ENCODE measurements at places on chromosomes 6 and 20. TPM values are rescaled to one million over a fixed set of nuclear protein-coding genes. Genes with fewer than 3 reads are reported as not detected.
A peak's percentile ranks its signal among the peaks of the same experiment; 100 is the strongest.

PFDN4 gene
- total RNA-seq, result 85.5 TPM

LY6G6D gene
- not detected for total RNA-seq

EPHA7 gene
- total RNA-seq, result 6.8 TPM

GTSF1L gene
- total RNA-seq, result not detected

IYD gene
- not detected for total RNA-seq

UFL1 gene
- 10.0 TPM for total RNA-seq

PSMB9 gene
- total RNA-seq, result 2.9 TPM

GRCh38 chr6:146741609-146742008 lies 142.8 kb downstream of the ADGB start:
- DNase-seq, result no peak

DNA sequence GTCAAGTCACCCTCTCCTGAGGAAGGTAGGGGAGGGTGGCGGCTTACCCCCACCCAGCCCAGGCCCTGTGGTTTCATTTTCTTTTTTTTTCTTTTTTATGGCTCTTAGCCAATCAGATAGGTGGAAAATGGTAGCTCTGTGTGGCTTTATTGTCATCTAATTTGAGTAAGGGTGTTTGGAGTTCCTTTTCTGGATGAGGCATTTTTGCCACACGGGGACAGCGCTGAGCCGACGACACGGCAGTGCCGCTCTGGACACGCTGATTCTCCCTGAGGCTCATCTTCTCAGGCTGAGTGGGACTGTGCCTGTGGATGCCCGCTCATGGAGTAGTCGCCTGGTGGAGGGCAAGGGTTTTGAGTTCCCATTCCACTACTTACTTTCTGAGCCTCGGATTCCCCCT lies 37.6 kb upstream of the ANGPT4 start:
- no peak for DNase-seq

DNA sequence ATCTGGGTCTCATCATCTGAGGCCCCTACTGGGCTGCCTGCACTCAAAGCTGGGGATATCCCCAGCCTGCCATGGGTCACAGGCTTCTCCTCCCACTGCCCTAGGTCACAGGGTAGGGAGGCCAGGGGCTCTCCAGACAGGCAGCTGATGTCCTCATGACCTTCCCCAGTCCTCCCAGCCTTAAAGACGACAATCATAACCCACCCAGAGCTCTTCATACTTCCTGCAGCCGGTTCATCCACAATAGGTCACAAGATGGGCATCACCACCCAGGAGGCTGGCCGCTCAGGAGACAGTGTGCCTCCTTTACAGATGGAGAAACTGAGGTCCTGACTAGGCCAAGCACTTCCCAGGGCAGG lies 15.2 kb downstream of the TFEB start:
- DNase-seq, result no peak

- no peak for DNase-seq
These were observed 38.5 kb upstream of the TGM6 start for GRCh38 chr20:2342243-2342642.

- DNase-seq, result no peak
These were observed at the start of gene CD93 for GRCh38 chr20:23086056-23086566. Gene CD93 (minus strand): TSS chr20:23086324. CDS start chr20:23086192, 132 bp downstream.

GRCh38 chr6:906920-907319 lies 214.0 kb upstream of the EXOC2 start:
- DNase-seq, result no peak

DNA sequence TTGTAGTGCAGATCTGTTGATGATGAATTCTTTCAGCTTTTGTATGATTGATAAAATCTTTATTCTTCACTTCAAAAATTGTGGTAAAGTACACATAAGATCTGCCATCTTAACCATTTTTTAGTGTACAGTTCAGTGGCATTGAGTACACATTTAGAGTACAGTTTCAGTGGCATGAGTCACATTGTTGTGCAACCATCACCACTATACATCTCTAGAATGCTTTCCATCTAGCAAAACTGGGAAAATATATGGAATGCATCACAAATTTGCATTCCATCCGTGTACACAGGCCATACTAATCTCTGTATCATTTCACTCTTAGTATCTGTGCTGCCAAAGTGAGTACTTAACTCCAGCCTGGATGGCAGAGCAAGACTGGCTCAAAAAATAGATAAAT lies 28.7 kb downstream of the SIRPD start:
- no peak for DNase-seq

DNA sequence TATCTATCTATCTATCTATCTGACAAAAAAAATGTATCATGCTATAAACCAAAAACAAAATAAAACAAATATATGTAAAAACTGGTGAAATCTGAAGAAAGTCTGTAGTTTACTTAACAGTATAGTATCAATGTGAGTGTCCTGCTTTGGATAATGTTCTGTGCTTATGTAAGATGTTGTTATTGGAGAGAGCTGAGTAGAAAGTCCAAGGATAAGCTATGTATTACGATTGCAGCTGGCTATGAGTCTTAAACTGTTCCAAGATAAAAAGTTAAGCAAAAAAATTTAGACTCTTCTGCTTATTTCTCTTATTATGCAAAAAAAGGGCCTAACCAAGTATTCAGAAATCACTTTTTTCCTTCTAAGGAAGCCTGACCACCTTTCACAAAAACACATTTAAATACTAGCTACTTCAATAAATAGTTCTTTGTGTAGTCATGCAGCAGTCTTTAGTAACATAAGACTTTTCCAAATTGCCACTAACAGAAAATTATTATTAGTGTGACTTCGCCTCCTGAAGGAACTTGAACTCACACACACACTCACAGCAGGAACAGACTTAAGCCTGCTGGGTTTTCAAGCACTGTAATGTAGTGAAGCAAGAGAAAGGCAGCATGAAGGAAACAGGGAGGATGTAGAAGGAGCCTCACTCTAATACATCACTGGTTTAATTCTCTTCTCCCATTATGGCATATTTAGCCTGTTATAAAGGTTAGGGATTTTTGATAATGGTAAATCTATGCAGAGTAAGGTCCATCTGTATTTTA lies 265.8 kb upstream of the GJE1 start:
- no peak for DNase-seq

DNA sequence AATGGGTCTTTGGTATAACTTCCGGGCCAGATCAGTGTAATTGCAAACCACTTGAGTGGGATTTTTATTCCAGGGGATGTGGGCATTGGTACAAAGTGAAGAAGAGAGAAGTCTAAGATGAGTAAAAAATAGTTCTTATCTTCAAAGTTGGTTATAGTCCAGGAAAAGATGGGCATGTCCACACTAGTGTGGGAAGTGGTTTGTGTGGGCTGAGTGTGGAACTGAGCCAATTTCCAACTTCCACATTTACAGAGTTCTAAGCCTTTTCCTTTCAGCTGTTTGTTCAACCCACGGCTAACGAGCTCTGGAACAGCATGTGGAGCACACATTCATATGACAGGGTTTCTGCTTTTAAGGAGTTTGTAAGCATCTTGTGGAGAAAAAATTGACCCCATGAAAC lies 72.3 kb upstream of the IFNGR1 start:
- DNase-seq, result no peak

DNA sequence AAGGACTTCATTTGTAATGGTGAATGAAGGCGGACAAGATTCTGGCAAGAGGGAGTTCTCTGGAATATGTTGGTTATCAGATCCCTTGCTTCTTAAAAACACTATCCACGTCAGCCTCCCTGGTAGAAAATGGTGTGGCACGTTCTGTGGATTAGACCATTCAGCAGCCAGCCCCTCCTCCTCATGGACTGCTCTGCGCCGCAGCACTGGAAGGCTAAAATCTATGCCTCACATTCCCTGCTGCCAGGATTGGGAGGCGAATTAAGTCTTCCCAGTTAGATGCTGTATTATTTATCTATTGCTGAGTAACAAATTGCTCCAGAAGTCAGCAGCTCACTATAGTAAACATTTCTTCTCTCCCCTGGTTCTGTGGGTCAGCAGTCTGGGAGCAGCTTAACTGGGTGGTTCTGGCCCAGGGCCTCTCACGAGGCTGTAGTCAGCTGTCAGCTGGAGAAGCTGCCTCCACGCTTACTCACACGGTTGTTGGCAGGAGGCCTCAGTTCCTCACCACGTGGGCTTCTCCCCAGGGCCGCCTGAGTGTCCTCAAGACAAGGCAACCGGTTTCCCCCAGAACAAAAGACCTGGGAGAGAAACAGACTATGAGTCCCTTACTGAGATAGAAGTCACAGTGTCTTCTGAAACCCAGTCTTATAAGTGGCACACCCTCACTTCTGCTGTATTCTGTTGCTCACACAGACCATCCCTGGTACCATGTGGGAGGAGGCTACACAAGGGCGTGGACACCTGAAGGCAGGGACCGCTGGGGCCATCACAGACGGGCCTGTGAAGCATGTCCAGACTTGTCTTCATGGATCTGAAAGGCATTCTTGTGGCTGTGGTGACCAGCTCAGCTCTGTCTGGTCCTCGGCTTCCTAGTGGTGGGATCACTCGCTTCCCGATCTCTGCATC lies 101.0 kb downstream of the NRN1 start:
- no peak for DNase-seq

- DNase-seq, result peak; percentile 49
These were observed 12.8 kb upstream of the BPI start for GRCh38 chr20:38290829-38291814.

DNA sequence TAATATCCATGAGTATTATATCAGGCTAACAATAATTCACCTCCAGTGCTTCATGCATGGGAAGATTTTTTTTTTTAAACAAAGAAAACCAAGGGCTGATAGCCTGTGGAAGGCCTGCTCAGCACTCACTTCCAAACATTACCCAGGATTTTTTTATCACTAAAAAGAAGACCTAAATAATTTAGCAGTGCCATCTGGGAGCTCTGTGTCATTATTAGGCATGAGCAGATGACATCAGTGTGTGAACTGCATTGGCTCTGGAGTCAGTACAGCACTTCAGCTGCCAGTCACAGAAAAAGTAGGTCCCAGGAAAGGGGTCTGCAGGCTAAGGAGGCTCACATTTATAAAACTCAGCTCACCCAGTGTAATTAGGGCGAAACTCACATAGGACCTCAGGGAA lies 94.8 kb downstream of the COL21A1 start:
- no peak for DNase-seq

DNA sequence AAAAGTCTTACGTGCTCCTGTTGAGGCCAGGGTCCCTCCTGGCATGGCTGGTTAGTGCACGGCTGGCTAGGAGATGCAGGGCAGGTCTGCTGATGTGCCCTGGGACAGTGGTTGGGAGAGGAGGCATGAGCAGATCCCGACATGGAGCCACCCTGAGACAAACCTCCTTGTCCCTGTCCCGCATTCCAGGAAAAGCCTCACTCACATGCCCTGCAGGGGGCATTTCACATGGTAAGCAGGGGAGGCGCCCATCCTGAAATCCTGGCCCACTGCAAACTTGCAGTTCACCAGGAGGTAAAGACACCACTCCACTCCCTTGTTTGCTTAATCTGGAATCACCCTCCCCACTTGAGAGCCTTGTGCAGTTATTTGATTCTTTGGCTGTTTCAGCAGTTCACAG lies 116.7 kb upstream of the SLC24A3 start:
- peak; percentile 56 for DNase-seq

- no peak for DNase-seq
These were observed 55.2 kb upstream of the TBC1D7 start for GRCh38 chr6:13383328-13384163.

GRCh38 chr6:153074761-153075160 lies 56.3 kb downstream of the RGS17 start:
- DNase-seq, result no peak

DNA sequence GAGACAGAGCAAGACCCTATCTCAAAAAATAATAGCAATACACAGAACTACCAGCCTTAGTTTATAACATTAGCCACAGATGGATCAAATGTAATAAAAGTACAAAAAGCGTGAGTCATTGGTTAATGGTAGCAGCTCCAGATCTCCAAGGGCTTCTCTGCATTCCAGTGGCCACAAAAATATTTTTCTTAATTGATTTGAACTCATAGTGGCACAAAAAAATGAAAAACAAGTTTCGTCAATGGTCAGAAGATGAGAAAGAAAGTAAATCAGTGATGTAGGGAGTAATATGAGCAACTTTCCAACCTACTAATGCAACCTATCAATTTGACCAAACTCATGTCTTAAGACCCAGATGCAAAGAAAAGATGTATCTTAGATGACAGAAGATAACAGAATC lies 79.6 kb downstream of the CEP57L1 start:
- DNase-seq, result no peak

DNA sequence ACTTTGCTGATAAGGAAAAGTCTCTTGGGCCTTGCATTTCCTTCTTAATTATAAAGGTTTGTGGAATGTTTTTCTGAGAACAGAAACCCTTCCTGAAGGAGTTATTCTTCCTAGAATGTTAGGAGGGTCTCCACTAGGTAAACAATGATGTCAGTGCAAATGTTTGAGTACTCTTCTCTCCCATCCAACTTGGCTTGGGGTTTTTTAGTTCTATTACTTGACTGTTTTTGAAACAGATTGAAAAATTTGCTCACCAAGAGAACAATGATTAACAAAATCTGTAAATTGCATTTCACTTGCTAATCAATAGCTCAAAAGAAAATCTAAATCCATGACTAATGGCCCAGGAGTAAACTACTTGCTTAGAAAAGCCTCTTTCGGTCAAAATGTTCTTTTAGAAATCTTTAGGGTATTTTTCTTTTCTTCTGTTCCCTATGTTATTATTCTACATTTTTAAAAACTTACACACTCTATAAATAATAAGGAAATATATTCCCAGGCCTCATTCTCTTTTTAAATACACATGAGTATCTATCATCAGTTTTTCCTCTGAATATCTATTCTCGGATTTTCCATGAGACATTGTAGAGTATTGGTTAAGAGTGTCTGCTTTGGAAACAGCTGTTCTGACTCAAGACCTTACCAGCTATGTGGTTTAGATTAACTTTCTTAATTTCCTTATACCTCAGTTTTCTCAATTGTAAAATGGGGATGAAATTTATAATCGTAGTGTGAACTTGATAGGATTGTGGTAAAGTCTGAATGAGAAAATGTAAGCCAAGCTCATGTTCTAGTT lies 234.2 kb upstream of the CITED2 start:
- DNase-seq, result no peak

DNA sequence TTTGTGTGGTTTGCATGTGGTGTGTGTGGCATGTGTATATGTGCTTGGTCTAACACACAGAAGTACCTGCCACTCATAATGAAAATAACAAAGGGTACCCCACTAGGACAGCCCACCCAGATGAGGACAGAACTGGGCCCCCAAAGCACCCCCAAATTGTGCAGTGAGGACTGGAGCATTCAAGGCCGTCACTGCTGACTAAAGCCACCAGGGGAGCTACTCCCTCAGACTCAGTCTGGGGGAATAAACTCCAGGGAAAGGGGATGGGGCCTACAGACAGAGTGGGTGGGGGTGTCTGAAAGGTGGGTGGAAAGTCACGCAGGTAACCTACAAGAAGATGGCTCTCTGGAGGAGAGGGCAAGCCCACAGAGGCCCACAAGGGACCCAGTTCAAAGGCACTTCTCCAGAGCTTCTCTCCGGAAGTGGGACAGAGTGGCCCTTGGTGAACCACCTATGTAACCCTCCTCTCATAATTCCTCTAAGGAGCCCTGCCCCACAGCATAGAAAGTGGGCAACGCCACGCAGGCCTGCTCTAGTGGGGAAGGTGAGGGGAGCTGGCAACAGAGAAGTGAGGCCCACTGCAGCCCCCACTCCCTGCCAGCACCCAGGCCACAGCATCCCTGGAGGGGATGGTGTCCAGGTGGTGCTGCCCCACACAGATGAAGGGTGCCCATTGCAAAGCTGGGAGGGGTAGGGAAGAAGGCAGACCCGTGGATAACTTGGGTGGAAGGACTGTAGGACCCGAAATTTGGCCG lies 122.8 kb upstream of the MAFB start:
- DNase-seq, result no peak

GRCh38 chr6:105492706-105493673 lies 90.1 kb upstream of the PREP start:
- DNase-seq, result no peak

- no peak for DNase-seq
These were observed 75.5 kb upstream of the SLCO4A1 start for GRCh38 chr20:62566771-62567170.
